ENCODE measurements at places on chromosomes 7 and 10.
A peak's percentile ranks its signal among the peaks of the same experiment; 100 is the strongest.

DNA sequence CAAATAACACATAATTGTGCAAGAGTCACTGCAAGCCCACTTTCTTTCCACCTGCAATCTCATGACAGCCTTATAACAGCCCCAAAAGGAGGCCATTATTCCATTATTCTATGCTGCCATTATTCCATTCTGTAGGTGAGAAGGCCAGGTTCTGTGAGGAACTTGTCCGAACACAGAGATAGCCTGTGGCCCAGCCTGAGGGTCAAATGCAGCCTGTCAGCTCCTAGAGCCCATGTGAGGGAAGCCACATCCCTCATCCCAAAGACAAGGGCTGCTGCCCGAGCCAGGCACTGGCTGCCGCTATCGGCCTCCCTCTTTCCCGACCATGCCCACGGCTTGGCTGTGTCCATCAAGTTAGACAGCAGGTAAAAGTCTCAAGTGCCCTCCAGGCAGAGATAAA lies 24.1 kb upstream of the C10orf71 start:
- DNase-seq, result no peak

GRCh38 chr10:117071286-117072050 lies 66.5 kb upstream of the SHTN1 start:
- DNase-seq, result no peak

GRCh38 chr7:96090756-96091155 lies 231.1 kb downstream of the SLC25A13 start:
- DNase-seq, result no peak

- DNase-seq, result no peak
These were observed 100.2 kb downstream of the ATXN7L1 start for GRCh38 chr7:105776068-105776790.

DNA sequence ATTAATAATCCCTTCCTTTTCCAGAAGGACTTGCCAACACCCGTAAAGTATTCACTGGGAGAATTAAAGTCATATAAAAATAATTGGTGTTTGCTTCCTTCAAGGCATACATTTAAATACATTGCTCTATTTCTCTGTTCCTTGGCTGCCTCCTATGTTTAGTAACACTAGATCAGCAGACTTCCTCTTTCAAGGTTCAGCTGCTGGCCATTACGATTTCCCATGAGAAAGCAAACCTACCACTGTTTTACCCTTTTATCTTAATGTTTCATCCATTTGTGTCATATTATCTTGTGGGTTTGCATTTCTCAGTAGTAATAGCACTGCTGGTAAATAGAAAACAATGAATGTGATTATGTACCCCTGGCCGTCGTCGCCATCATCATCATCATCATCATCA lies 313.8 kb upstream of the BMPER start:
- peak; percentile 43 for DNase-seq

- DNase-seq, result no peak
These were observed 1.0 kb upstream of the VENTX start for GRCh38 chr10:133236401-133237240.

All from MV-4-11 (cell line).